ENCODE measurements at places on chromosomes 11 and 22. TPM values are rescaled to one million over a fixed set of nuclear protein-coding genes. Genes with fewer than 3 reads are reported as not detected.

The TMEM86A gene
- total RNA-seq = 2.2 TPM

The SRRD gene
- total RNA-seq = 12.5 TPM

The SHISAL1 gene
- total RNA-seq = 9.8 TPM

The PNPLA5 gene
- not detected for total RNA-seq

The SPTBN2 gene
- total RNA-seq = 4.2 TPM

The OR8G5 gene
- total RNA-seq = not detected

The ANO1 gene
- total RNA-seq = 56.2 TPM

- no peak for DNase-seq
These were observed 31.2 kb upstream of the SMIM35 start for GRCh38 chr11:118117790-118118601.

DNA sequence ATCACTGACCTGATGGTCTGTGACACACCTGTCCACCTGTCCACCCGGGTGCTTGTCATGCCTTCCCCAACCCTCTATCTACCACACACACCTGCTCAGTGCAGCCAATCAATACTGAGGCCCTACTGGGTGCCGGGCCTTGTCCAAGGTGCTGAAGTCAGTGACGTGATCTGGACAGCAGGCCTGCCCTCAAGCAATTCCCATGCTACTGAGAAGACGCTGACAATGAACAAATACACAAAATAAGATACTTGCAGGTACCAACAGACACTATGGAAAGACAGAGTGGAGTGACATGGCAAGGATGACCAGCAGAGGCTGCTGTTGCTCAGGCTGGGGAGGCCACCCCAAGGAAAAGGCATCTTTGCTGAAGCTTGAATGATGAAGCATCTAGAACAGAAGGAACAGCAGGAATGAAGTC lies 21.2 kb downstream of the PLAAT3 start:
- peak; percentile 71 for DNase-seq

DNA sequence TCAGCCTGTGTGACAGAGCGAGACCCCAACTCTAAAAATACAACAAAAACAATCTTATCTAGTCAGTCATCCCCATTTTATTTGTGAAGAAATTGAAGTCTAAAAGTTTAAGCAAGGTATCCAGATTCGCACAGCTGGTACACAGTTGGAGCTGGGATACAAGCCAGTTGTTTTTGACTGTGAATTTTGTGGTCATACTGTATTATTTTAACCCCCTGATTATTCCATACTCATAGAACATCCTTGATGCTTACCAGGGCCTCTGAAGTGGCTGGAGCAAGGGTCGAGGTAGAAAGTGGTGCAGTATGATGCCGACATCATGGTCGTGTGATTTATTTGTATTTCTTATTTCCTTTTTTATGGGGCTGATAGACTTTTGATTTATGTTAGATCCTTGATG lies 50.0 kb downstream of the BID start:
- DNase-seq = no peak

DNA sequence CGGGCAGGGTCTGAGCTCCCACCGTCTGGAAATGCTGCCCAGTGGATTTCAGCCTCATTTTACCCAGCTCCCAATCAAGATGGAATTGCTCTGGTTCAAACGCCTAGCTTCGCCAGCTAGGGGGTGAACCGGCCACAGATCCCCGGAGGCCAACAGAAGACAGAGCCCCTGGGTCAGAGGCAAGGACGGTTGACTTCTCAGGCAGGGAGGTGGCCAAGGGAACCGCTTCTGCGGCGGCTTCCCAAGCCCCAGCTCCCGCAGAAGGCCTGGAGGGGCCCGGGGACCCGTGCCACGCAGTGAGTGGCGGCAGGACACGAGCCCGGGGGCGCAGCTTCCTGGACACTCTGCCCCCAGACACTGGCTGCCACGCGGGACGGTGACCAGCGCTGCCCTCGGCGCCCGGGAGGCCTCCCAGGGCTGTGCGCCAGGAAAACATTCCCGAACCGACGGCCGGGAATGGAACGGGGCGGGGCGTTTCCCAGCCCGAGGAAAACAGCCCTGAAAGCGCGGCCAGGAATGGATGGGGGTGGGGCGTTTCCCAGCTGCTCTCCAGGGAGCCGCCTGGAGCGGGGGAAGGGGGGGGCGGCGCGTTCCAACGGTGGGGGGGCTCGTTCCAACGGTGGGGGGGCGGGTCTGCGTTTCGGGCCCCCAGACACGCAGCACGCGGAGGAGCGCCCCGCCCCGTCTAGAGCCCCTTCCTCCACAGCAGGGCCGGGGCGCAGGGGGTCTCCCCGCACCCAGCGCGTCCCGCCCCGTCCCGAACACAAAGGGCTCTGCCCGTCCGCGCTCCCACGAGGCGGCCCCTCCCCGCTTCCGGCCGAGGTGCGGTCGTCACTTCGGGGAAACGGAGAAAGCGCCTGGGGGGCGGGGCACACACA lies 13.5 kb upstream of the B4GALNT4 start:
- peak; percentile 98 for DNase-seq

GRCh38 chr11:64245401-64245796 lies 1.3 kb downstream of the PPP1R14B start:
- no peak for DNase-seq

DNA sequence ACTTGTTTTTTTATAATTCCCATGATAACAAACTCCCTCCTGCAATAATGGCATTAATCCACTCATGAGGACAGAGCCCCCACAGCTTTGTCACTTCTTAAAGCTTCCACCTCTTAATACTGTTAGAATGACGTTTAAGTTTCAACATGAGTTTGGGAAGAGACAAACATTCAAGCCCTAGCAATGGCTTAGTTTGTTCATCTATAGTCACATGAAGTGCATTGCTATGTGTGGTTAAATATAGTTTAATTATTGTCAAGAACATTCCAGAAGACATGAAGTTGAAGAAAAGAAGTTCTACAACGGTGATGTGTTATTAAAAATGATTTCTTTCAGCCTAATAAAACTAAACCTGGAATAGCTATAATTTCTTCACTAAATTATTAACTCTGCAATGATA lies 30.6 kb downstream of the MMP7 start:
- DNase-seq = no peak

GRCh38 chr11:2270322-2271076 lies at the start of gene ASCL2:
Gene ASCL2 (minus strand): TSS chr11:2270588. CDS start chr11:2270332, 256 bp downstream.
- peak; percentile 78 for DNase-seq

GRCh38 chr22:24437741-24438328 lies 10.4 kb downstream of the ADORA2A start:
- no peak for DNase-seq

DNA sequence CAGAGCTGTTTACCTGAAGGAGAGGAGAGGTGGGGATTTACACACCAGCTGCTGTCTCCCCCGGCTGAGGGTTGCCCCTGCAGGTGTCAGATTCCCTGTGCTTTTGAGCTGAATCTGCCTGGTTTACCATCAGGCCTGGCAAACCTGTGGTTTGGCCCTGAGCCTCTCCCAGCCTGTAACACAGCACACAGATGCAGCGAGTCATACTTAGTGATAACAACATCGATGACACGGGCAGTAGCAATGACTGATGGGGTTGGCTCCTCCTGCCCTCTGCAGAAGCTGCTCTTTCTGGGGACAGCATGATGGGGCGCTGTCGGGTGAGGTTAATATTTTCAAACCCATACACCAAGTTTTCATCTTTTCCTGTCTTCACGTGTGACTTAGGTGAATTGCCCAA lies 380.0 kb upstream of the B3GAT1 start:
- no peak for DNase-seq

GRCh38 chr11:66768818-66769217 lies 39.8 kb upstream of the SPTBN2 start:
- no peak for DNase-seq

- no peak for DNase-seq
These were observed 1008.0 kb downstream of the FAM181B start for GRCh38 chr11:81725701-81726100.

- DNase-seq = no peak
These were observed 8.7 kb downstream of the SLC22A6 start for GRCh38 chr11:62976109-62976508.

DNA sequence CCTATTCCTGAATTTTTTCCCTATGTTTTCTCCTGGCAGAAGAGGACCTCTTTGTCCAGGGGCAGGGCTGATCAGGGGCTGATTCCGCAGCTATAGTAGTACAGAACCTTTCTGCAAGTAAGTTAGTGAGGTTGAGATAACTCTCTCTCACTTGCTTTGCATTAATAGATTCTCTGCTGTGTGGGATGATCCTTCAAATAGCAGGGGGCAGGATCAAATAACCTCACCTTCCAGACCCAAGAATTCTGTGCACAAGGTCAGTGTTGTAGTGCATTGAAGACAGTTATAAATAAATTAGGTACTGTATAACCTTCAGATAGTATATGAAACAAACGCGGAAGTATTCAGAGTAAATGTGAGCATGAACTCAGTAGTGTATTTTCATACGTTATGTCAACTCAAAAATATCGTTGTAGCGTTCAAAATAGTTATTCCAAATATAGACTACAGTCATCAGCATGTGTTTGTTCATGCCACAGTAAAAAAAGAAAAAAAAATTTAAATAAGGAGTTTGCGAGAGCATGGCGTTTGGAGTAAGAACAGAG lies 278 bp downstream of the MMP26 start:
- no peak for DNase-seq

DNA sequence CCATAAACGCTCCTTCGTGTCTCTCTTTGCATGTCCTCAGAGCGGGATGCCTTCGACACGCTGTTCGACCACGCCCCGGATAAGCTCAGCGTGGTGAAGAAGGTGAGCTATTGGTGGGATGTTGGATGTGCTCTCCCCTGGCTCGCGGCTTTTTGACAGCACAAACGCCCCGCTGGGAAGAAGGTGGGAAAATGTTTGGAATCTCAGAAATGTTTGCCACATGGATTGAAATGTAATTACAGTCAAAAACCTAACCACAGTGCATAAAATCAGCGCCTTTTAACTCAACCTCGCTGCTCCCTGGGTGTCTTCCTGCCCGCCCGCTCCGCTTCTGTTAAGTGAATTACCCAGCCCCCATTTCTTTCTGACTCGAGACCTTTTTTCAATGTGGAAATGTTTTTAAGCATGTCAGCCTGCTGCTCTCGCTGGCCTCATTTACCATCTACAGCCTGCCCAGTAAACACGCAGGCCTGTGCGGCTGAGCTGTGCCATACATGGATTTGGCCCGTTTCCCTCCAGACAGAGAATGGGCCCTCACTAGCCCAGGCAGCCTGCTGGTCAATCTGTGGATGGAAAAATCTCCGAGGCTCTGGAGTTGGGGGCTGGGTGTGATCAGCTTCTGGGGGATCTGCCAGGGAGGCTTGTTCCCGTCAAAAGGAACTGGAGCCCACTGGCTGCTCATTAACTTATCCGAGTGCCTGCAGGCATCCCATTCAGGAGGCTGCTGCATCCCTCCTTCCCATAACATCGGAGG lies 32.7 kb upstream of the PARVG start:
- DNase-seq = no peak

- no peak for DNase-seq
These were observed 124.1 kb upstream of the CSNK2A3 start for GRCh38 chr11:11476971-11477645.

GRCh38 chr11:65205602-65205967 lies 23.9 kb downstream of the CAPN1 start:
- DNase-seq = peak; percentile 58

DNA sequence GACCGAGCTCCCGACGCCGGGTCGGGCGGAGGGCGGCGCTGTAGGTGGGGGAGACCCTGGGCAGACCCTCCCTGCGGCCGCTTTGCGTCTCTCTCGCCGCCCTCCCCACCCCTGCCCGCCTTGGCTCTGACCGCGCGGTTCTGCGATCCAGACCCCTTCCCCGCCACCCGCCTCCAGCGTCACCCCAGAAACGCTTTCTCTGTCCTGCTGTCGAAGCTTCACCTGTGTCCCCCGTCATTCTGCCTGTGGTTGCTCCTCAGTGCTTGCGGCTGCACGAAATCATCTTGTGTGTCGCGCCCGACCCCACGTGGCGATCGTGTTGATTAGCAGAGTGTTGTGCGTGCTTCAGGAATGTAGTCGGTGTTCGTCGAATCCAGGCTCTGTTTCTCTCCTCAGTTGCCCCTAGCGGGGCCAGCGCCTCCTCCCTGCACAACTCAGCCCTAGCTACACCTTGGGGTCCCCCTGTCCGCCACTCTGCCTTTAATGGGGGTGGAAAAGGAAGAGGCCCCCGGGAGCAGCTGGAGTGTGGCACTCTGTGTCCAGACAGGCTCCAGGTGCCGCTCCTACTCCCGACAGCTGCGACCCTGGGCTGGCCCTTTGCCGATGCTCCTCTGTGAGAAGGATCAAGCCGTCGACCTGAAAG lies 851 bp downstream of the PTDSS2 start:
- DNase-seq = no peak

GRCh38 chr11:3669128-3669527 lies 2.1 kb downstream of the CHRNA10 start:
- no peak for DNase-seq

GRCh38 chr11:68564261-68564660 lies 103.7 kb downstream of the PPP6R3 start:
- no peak for DNase-seq

GRCh38 chr11:96393753-96394348 lies 4.0 kb downstream of the JRKL start:
- no peak for DNase-seq

DNA sequence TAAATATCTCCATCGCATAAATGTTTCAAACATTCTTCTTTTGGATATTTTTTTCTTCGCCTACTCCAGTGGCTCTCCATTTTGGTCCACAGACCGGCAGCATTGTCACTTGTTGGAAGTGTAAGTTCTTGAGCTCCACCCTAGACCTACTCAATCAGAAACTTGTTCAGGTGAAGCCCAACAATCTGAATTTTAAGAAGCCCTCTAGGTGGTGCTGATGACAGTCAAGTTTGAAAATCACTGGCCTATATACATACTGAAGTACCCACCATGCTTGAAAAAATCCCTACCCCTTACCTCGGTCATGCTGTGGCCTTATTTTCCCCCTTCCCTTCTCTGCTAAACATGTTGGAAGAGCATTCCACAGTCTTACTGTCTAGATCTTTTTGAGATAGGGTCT lies 10.2 kb upstream of the ACAT1 start:
- no peak for DNase-seq

- no peak for DNase-seq
These were observed 9.8 kb downstream of the PRMT3 start for GRCh38 chr11:20397281-20397680.
